HCT116 (cell line): ENCODE measurements at places on chromosomes 4 and X.

DNA sequence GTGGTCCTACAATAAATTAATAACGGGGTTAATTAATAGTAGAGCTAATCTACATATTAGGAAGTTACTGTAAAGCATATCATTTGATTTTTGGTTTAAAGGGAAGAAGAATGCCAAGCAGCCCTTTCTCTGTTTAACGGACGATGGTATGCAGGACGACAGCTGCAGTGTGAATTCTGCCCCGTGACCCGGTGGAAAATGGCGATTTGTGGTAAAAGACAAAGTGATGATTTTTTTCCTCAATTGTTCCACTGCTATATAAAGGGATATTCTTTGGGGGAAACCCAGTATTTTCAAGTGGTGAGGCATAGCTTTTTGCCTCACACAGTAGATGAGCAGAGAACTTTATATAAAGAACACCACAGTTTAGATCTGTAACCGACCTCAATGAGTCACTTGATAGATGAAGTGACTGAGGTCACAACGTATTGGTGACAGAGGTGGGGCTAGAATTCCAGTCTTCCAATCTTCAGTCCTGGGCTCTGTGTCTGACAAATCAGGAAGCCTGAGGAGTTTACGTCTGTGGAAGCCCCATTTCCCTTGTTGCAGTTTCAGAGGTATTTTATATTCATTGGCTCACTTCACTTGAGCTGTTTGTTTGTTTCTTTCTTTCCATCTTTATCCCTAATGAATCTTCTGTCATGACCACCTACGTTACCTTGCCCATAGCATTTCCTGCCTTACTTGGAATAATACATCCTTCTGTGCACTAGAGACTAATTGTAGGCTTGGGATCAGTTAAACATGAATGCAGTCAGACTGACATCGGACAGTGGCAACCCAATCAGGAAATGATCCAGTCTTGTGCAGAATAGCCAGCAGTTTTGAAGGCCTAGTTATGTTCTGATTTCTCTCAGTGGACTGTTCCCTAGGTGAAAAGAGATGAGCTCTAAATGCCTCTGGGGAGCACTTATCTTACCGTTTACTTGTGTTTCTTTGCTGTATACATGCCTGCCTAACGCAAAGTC lies 30.1 kb downstream of the ZRSR2 start:
- no peak overlapping the region for H3K4me3 ChIP-seq
- DNase-seq: no peak
- H3K4me1 ChIP-seq: no peaks in the 10 kb centered on the region
- H3K36me3 ChIP-seq: peaks cover 5% of the 10 kb centered on the region; the same call in 1 of the 2 replicates
- no peaks in the 10 kb centered on the region for H3K27me3 ChIP-seq
- H3K27ac ChIP-seq: no peak overlapping the region

DNA sequence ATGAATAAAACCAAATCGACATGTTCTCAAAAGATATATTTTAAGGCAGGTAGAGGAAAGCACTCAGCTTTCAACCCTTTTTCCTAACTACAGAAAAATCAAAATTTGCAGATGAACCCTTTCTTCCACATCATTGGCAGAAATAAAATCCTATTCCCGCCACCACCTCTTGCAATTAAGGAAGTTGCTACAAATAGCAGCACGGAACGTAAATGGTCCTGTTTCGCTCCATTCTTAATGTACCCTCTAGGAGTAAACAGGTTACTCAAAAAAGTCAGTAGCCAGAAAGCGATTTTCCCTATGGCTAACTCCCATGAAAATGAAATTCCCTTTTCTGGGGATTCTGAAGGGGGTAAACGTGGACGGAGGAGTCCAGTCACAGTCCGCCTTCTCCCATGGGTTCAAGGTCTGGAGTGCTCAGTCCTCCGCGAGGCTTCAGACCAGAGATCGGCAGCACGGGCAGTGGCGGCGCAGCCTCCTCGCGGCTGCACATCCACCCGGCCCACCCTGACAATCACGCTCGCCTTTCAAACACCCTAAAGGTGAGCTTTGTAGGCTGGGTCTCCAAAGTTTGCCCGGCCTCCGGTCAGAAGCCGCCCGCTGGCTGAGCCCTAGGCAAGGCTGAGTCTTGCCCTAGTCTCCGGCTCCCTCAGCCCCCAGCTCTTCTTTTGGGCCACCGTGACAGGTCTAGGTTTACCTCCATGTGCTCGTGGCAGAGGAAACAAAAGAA lies 1.8 kb downstream of the ATP11C start:
- H3K27ac ChIP-seq: no peak overlapping the region
- H3K27me3 ChIP-seq: no peaks in the 10 kb centered on the region
- no peaks in the 10 kb centered on the region for H3K36me3 ChIP-seq
- H3K4me1 ChIP-seq: peaks cover 6% of the 10 kb centered on the region

- no peaks in the 10 kb centered on the region for H3K36me3 ChIP-seq
- no peaks in the 10 kb centered on the region for H3K4me1 ChIP-seq
Measured at GRCh38 chr4:181810711-181811110, 432.5 kb upstream of the TENM3 start.

GRCh38 chr4:36439556-36439955 lies 158.1 kb downstream of the DTHD1 start:
- DNase-seq: no peak
- H3K36me3 ChIP-seq: no peaks in the 10 kb centered on the region
- H3K27ac ChIP-seq: no peak overlapping the region
- H3K4me1 ChIP-seq: no peaks in the 10 kb centered on the region
- H3K4me3 ChIP-seq: no peak overlapping the region

- H3K4me1 ChIP-seq: no peaks in the 10 kb centered on the region
- no peaks in the 10 kb centered on the region for H3K36me3 ChIP-seq
- H3K27ac ChIP-seq: no peak overlapping the region
- no peaks in the 10 kb centered on the region for H3K27me3 ChIP-seq
- no peak overlapping the region for H3K4me3 ChIP-seq
Measured at GRCh38 chrX:141941234-141941633, 37.5 kb downstream of the MAGEC1 start.
